ENCODE measurements at places on chromosomes 12 and 14. TPM values are rescaled to one million over a fixed set of nuclear protein-coding genes. Genes with fewer than 3 reads are reported as not detected.

GRCh38 chr14:84819528-84819927 is 710.4 kb upstream of the FLRT2 start:
- DNase-seq = no peak

GRCh38 chr14:101862711-101863110 is 101.2 kb downstream of the PPP2R5C start:
- DNase-seq = no peak

DNA sequence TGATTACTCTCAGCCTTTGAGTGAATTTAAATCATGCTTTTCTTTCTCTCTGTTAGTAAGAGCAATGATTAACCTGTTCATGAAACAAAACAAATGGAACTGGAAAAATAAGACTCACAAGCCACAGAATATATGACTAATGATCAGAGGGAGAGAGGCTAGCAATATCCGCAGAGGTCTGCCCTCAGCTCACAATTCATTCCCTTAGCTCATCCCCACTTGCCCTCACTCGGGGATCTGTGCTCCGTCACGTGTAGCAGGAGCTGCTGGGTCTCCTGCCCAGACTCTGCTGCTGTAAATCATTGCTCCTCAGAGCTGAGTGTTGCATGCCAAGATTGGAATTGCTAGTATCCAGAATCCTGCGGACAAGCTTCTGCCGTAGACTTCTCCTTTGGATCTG is 53.1 kb upstream of the GNG2 start:
- DNase-seq = no peak

GRCh38 chr12:3492793-3493042 is 1.7 kb downstream of the PRMT8 start:
- no peak for DNase-seq

GRCh38 chr14:96039633-96040311 is 610 bp downstream of the C14orf132 start:
- DNase-seq = no peak

GRCh38 chr12:92973614-92974013 is 44.5 kb upstream of the EEA1 start:
- no peak for DNase-seq

GRCh38 chr14:87409393-87409792 is 583.6 kb downstream of the GALC start:
- DNase-seq = no peak

GRCh38 chr12:111041091-111041490 is 120.7 kb upstream of the MYL2 start:
- DNase-seq = no peak

TUNAR gene
- polyA plus RNA-seq = 2.3 TPM

AICDA gene
- 0.11 TPM for polyA plus RNA-seq

RNASE7 gene
- 0.24 TPM for polyA plus RNA-seq

ITGA7 gene
- 43.3 TPM for polyA plus RNA-seq

TAS2R20 gene
- polyA plus RNA-seq = 0.46 TPM

LRP1 gene
- 82.4 TPM for polyA plus RNA-seq
